ENCODE measurements at places on chromosomes 11 and 22. TPM values are rescaled to one million over a fixed set of nuclear protein-coding genes. Genes with fewer than 3 reads are reported as not detected.

DNA sequence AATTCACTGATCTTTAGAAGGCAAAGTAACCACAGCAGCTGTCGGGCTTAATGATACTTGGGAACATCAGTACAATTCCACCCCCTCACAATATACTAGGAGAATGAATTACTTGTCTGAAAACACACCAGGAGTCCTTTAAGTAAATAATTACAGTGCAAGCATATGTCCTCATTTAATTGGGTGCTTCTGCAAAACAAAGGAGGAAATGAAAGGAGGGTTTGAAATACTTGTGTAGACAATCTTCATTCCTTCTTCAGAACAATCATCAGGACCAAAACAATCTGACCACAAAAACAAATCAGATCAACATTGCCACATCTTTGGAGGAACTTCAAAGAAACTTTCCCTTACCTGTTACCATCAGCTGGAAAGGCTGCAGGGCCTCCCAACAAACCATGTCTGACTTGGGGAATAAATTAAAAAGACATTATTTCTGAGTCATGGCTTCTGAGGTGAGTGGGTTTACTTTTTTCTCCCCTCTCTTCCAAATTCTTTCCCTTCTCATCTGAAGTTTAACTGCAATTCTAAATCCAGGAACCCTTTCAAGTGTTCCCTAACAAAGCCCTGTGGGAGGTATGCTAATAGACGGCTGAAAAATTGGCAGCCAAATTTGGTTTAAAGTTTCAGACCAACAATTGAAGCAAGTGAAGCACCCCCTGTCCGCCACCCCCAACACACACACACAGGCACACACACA lies 12.5 kb upstream of the CCDC117 start:
- no peak for DNase-seq

AP2A2 gene
- total RNA-seq: 120 TPM

DNA sequence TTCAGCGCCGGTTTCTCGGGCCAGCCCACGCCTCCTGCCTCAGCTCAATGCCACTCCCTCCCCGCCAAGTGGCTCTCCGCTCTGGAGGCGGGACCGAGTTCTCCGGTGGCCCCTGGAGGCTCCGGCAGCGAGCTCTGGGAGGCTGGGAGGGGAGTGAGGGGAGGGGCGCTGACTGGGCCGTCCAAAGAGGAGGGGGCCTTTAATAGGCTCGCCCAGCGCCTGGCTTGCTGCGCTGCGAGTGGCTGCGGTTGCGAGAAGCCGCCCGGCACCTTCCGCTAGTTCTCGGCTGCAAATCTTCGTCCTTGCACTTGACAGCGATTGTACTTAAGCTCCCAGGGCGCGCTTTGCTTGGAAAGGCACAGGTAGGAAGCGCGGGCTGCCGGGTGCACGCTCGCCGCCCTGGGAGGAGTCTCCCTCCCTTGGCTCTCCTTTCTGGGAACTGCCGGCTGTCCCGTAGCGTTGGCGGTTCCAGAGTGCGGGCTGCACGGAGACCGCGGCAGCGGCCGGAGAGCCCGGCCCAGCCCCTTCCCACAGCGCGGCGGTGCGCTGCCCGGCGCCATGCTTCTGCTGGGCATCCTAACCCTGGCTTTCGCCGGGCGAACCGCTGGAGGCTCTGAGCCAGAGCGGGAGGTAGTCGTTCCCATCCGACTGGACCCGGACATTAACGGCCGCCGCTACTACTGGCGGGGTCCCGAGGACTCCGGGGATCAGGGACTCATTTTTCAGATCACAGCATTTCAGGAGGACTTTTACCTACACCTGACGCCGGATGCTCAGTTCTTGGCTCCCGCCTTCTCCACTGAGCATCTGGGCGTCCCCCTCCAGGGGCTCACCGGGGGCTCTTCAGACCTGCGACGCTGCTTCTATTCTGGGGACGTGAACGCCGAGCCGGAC lies at the start of gene ADAMTS15:
Gene ADAMTS15, plus strand, starts transcription at position 230 of the 894 bp plus-strand sequence. Its CDS starts 329 bp downstream, at position 559.
- no peak for DNase-seq

DNA sequence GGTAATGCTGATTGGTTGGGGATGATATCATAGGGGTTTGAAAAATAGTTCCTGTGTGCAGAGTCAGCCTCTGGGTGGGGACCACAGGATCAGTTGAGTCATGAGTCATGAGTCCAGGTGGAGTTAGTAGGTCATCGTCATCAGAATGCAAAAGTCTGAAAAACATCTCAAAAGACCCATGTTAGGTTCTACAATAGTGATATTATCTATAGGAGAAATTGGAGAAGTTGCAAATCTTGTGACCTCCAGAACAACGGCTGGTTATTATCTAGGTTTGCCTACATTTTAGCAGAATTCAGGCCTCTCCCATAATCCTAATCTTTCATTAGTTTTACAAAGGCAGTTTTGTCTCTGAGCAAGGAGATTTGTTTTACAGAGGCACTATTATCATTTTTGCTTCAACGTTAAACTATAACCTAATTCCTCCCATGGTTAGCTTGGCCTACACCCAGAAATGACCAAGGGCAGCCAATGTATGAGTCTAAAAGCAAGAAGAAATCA lies 38.9 kb downstream of the MS4A2 start:
- no peak for DNase-seq

CARD10 gene
- total RNA-seq: 10.8 TPM

LDHAL6A gene
- not detected for total RNA-seq

GRCh38 chr11:74384641-74385040 lies 13.6 kb downstream of the PGM2L1 start:
- no peak for DNase-seq

GRCh38 chr11:69567951-69568808 lies 72.8 kb upstream of the CCND1 start:
- no peak for DNase-seq

DNA sequence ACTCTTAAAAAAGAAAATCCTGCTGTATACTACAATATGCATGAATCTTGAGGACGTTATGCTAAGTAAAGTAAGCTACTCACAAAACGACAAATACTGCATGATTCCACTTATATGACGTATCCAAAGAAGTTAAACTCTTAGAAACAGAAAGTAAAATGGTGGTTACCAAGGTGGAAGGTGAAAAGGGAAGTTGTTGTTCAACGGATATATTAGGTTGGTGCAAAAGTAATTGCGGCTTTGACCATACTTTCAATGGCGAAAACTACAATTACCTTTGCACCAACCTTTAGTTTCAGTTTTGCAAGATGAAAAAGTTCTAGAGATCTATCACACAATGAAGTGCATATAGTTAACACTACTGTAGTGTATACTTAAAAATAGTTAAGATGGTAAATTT lies 101.8 kb downstream of the FAM168A start:
- DNase-seq: no peak

KIAA1671 gene
- 14.9 TPM for total RNA-seq

MMP1 gene
- 0.26 TPM for total RNA-seq

ELMOD1 gene
- 0.16 TPM for total RNA-seq

DNA sequence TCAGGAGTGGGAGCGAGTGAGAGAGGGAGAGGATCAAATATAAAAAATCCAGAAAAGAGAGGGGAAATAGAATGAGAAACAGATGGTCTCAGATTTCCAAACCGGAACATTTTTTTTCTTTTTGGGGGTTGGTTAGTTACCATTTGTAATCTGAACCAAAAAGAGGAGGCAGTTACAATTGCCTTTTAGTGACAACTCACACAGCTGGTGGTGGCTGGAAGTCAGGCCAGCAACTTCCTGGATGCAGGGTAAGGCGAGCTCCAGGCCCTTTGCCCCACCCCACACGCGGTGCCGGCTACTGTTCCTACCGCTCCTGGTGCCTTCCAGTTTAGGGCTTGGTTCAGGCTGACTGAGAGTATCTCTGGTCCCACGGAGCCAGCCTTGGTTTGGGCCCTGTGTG lies 21.0 kb upstream of the UBASH3B start:
- no peak for DNase-seq

- no peak for DNase-seq
Measured at GRCh38 chr11:10742460-10743208, 8.4 kb upstream of the CTR9 start.

DNA sequence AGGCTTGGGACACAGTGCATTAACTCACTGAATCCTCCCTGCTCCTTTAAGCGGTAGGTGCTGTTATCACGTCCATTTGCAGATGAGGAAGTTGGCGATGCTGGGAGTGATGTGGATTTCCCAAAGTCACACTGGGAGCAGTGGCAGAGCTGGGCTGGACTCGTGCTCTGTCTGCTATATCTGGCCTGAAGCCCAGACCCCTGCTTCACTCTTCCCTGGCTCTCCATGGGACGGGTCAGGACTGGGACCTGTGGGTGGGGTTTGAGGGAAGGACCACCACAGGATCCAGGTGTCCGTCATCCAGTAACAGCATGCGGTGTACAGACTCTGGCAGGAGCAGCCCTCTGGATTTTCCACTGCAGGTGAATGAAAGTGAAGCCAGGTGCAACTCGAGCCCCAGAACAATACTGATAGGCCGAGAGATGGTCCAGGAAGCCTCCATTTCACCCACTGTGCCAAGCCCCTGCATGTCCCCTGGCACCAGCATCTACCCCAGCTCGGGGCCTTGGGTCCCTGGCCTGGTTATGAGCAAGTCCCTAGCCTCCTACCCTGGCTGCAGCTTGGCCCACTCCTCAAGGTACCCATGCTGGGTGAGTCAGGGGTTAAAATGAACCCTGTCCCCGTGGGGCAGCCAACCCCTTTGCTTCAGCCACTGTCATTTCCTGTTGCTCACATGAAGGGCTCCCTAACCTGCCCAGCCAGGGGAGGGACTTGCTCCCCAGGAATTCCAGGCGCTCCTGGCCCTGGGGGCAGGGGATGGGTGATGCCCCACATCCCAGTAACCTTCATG lies 4.2 kb downstream of the USP2 start:
- DNase-seq: peak; percentile 80

DNA sequence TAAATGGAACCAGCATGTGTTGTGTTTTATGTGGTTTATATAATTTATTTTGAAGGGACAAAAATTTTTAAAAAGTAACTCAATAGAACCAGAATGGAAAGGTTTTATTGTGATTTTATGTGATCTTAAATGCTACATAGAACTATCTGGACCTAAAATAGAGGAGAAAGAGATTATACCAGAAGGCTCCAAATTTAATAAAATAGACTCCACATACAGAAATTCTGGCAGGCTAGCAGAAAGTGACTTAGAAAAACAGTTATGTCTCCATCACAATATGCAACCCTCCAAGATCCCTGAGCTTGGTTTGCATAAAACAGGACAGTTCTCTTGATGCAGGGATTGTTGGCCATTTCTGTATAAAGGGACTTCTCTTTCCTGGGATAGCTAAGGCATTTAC lies 107.9 kb downstream of the BBOX1 start:
- no peak for DNase-seq

BDNF gene
- total RNA-seq: 0.22 TPM

KCNQ1 gene
- 10.7 TPM for total RNA-seq

- peak; percentile 62 for DNase-seq
Measured at GRCh38 chr22:31139866-31140716, at the start of gene PLA2G3. Gene PLA2G3 (minus strand): TSS chr22:31140508. CDS start chr22:31140354, 154 bp downstream.

DNA sequence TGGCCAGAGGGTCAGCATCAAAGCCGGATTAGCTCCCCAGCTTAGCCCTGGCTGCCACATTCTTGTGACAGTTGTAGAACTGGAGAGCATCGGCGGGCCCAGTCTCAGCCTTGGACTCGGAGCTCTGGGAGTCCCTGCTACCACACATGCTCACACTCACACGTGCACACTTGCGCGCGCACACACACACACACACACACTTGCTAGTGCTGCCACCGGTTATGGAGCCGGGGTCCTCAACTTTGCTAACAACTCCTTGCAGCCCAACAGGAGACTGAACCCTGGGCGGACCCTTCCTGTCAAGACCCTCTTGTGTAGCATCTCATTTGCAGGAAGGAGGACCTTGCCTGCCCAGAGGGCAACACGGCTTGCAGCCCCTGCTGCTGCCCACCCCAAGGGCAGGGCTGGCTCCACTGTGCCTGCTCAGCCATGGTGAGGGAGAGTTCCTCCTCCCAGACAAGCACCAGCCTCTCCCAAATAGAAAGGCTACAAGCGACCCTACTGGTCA lies 107.6 kb downstream of the WNT7B start:
- DNase-seq: no peak

PTPN5 gene
- total RNA-seq: 1.1 TPM

STK33 gene
- total RNA-seq: 1.3 TPM

DNA sequence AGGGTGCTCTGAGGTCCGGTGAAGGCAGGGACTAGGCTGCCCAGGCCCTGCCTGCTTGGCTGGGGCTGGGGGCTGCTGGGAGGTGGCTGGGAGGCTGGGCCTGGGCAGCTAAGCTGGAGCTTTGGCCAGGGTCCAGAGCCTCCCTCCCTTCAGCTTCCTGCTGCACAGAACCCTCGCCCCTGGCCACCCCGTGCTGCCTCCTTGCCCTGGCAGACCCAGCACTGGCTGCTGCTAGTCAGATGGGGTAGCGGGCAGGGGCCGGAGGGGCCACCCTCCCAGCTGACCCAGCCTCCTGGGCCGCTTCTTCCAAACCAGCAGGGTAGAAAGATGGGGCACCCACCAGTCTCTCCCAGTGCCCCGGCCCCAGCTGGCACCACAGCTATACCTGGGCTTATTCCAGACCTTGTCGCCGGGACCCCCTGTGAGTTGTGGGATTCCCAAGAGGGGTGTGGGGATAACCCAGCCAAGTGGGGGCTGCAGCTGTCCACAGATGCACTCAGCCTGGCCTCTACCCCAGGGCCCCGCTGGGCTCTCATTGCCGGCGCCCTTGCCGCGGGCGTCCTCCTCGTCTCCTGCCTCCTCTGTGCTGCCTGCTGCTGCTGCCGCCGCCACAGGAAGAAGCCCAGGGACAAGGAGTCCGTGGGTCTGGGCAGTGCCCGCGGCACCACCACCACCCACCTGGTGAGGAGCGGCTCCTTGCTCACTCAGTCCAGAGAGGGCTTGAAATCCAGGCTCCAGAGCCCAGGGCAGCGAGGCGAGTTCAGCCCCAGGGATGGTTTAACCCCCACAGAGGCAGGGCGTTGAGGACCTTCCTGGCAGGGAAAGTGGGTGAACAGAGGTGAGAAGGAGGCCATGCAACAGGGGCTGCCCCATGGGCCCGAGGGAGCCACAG lies at the start of gene SYT8:
Gene SYT8, plus strand, starts transcription at position 212 of the 892 bp plus-strand sequence. Its CDS starts 116 bp downstream, at position 328.
- DNase-seq: no peak
